ENCODE measurements at places on chromosomes 11 and 22.

GRCh38 chr11:76670485-76671236 lies at the start of gene LRRC32:
LRRC32 (minus strand) TSS chr11:76670747; CDS start chr11:76665954, 4,793 bp downstream.
- DNase-seq = no peak

- DNase-seq = no peak
Observed at GRCh38 chr11:131852757-131853156, 482.3 kb downstream of the NTM start.

GRCh38 chr11:35878741-35879140 lies 65.1 kb upstream of the LDLRAD3 start:
- DNase-seq = no peak

DNA sequence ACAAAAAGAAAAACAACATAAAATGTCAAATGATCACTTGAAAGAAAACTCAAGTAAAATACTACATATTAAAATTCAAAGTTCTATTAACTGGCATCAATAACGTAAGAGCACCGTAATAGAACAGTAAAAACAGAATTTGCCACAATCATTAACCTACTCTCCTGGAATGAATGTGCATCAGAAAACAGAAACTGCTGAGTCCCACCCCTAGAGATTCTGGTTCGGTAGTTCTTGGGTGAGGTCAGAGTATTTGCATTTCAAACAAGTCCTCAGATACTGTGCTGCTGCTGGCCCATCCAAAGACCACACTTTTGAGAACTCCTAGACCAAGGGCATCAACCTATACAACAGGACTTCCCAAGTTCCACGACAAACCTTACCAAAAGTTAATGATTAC lies 23.5 kb downstream of the PITPNB start:
- DNase-seq = no peak

DNA sequence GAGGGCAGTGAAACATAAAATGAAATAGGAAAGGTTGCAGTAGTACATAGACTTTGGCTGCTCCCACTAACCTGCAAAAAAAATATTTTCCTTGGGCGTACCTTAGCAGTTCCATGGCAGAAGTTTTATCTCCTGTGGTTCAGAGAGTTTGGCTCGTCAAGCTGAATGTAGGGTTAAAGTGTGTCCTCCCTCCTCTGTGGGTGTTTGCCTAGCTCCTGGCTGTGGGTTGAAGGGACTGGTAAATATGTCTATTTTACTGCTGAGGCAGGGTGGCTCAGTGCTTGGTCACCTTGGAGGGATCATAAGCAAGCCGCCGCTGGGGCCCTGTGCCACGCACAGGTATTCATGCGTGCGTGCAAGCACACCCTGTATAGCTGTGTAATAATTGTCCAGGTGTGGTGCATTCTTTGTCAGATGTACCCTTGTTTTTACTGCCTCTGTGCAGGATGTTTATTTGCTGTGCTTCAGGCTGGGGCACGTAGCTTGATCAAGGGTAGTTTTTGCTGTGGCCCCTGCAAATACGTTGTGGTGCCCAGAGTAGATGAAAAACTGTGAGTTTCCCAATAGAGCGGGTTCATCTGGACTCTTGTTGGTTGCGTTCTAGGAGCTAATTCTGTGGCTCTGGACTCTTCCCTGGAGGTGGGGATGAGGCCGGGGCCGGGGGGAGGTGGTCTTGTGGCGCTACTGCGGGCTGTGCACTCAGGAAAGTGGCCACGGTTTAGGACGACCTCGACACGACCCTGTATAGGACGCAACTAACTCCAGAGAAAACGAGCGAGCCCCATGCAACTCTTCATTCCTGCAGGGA lies 732 bp upstream of the SORL1 start:
- DNase-seq = no peak

DNA sequence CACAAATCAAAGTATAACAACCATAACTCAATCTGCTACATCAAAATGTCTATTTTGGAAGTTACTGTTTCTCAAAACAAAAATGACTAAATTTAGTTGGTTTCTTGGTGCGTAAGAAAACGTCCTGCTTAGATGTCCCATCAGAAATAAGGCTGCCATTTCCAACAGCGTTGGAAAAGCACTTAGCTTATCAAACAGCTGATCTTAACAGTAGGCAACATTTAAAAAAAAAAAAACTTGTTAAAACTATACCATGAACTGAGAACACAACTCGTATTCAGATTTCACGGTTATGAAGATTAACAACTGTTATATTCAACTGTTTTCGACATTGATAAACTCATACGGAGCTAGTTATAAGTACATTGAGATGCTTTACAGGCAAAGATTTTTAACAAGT lies 2.4 kb downstream of the CEP57 start:
- DNase-seq = no peak

GRCh38 chr11:9760193-9760575 lies 96.3 kb downstream of the SWAP70 start:
- DNase-seq = peak; percentile 61

GRCh38 chr11:42329929-42330565 lies 870.6 kb upstream of the LRRC4C start:
- DNase-seq = no peak

DNA sequence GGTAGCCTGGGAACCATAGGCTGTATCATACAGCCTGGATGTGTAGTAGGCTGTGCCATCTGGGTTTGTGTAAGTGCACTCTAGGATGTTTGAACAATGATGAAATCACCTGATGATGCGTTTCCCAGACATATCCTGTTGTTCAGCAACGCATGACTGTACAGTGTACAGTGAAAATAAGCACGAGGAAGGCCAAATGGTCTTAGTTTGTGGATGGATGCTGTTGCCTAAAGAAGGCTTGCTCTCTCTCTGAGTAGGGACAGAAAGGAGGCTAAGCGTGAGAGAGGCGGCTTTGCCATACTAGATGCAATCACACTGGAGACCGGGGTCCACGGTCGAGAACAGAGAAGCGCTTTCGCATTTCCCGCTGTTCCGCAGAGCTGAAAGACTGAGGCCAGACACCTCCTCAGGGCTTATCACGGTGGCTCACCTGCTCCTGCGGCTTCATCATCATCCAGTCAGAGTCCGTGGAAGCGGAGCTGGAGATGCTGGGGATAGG lies 27.6 kb upstream of the APLP2 start:
- DNase-seq = no peak

- DNase-seq = no peak
Observed at GRCh38 chr11:17407575-17407974, 19.1 kb upstream of the KCNJ11 start.

GRCh38 chr11:121257976-121258375 lies 34.6 kb upstream of the SC5D start:
- no peak for DNase-seq

- no peak for DNase-seq
Observed at GRCh38 chr11:68818181-68818580, 23.5 kb downstream of the CPT1A start.

DNA sequence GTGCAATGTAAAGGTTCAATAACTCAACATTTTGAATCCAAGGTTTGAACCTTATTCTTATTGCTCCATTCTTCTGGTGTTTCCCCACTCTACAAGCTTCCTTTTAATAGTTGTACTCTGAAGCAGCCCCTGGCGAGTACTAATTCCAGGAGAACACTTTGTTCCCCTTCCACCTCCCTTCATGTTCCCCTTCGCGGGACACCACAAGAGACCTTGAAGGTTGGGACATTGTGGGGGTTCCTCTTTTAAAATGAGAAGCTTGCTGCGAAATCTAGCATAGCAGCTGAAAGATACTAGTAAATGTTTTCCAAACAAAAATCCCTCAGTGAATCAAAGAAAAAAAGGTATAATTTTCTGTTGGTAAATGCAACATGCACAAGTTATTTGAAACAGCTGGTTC lies 626.3 kb upstream of the LRRC4C start:
- no peak for DNase-seq

DNA sequence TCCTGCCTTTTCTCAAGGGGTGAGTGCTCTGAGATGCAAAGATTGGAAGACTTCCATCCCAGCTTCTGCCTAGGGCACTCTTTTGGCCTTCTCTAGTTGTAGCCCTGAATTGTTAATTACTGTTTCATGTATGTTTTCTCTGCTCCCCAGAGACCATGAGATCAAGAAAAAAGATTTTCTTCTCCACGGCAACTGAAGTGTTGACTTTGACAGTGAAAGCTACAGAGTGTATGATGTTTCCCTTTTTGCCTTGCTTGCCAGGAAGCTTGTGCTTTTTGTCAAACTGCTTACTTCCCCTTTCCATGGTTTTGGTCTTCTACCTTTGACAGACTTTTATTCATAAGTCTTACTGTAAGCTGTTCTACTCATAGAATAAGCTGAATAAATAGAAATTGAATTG lies 23.3 kb upstream of the EIF3D start:
- DNase-seq = no peak

GRCh38 chr11:37657645-37658044 lies 1059.6 kb upstream of the RAG2 start:
- peak; percentile 6 for DNase-seq

GRCh38 chr22:37248251-37248650 lies 4.2 kb upstream of the RAC2 start:
- DNase-seq = no peak

- DNase-seq = no peak
Observed at GRCh38 chr11:30774496-30775232, 188.5 kb upstream of the MPPED2 start.
